Mucosa of gallbladder (tissue), 1 donor: ENCODE measurements at places on chromosomes 4 and X. TPM values are rescaled to one million over a fixed set of nuclear protein-coding genes. Genes with fewer than 3 reads are reported as not detected.

- DNase-seq: no peak
Observed at GRCh38 chr4:7900334-7900909, 39.2 kb downstream of the AFAP1 start.

DNA sequence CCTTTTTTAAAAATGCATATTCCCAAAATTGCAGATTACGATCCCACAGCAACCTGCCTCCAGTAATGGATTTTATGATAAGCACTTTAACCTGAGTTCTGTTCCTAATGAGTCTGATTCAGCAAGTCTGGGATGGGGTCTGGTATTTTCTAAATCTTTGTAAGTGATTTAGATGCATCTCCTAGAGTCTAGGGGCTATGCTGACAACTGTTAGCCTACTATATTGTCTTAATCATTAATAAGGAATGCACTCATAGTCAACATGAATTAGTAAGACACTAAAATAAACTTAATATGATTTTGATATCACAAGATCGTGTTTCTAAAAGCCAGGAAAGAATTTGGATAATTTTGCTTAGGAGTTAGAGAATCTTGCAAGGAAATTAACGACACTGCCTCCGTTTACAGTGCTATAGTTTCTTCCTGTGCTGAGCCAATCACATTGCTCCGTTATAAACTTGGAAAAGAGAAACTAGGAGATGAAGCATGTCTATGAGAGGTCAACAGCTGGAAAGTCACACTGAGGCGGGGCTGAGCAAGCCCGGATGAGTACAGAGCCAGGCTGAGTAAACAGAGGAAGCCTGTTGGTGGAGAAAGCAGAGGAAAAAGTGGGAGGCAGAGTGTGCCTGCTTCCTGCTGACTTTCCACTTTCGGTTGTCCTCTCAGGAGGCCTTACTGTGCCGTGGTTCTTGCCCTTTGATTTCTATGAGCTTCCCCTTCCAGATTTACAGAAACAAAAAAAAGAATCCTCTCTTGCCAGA, 5.4 kb downstream of the SCARB2 start:
- peak; percentile 84 for DNase-seq

Gene MAGEB17
- not detected for total RNA-seq

DNA sequence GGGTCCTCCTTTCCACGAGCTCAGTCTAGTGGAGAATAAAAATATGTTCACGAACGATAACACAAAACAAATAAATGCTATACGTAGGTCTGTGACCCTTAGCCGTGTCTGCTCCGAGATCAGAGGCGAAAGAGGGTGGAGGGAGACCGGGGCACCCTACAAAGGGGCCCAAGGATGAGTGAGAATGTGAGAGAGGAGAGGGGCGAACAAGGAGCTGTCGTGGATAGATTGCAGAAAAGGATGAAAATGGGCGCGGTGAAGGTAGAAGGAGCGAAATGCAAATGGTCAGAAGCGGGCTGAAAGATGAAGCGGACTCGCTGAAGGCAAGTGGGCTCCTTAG, 6.2 kb upstream of the ZBTB33 start:
- DNase-seq: no peak

Gene TIMM8A
- 6.6 TPM for total RNA-seq
